ENCODE measurements at places on chromosomes 7 and 10.

DNA sequence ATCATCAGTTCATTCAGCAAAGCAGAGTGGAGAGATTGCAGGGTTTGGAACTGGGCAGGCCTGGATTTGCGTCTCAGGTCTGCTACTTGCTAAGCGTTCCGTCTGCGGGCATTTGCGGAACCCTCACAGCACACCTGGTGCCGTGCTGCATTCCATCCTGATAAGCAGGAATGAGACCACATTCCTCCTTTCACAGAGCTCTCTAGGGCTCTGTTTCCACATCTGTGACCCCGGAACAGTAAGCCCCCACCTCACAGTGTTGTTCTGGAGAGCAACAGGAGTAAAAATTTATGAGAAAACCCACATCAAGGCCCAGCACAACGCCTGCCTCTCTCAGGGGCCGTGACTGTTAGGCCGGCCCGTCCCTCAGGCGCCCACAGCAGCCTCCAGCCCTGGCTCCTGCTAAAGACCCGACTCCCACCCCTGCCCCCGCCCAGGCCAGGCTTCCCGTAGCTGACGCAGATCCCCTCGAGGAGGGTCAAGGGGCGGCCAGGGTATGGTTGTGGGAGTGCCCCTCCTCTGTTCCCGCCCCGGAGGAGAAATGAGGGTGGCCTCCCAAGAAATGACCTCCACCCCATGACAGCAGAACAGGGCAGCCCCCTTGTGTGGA is 128.9 kb downstream of the RGS10 start:
- no peak for DNase-seq

GRCh38 chr10:70109064-70109729 is 23.4 kb downstream of the AIFM2 start:
- DNase-seq, result no peak

DNA sequence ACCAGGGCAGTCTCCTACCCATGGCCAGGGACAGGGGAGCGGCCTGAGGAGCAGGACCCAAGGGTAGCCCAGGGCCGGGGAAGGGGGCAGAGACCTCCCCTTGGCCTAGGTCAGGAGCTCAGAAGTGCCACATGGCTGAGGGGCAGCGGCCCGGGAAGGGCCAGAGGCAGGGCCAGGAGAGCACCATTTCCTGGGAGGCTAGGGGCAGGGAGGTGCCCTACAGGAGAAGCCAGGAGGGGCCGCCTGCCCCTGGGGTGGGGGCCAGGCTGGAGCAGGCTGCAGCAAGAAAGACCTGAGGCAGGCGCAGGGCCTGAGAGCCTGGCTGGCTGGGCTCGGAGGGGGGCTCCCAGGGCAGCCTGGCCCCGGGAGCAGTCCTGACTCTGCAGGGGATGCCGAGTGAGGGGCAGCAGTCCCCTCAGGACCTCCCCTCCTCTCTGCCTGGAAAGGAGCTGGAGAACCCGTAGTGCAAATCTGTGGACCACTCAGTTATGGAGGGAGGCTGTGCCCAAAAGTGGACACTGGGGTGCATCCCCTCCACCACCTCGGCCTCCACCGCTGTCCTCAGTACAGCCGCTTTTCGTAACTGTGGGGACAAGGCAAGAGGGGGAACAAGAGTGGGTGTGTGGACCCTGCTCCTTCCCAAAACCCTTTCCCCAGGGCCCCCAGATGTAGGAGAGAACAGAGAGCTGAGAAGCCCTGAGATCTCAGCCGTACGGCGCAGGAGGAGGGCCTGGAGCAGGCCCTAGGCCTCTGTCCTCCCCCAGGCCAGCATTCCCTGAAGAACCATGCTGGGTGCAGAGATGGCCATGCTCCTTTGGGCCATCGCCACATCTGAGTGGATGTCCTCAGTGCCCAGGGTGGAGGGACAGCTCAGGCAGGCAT is 17.1 kb downstream of the IMPDH1 start:
- no peak for DNase-seq

- DNase-seq, result peak; percentile 20
Measured at GRCh38 chr7:28626624-28627262, 214.4 kb downstream of the CREB5 start.

GRCh38 chr10:1363446-1364121 is 307.4 kb downstream of the WDR37 start:
- DNase-seq, result no peak

- DNase-seq, result no peak
Measured at GRCh38 chr10:34180749-34181148, 634.3 kb downstream of the PARD3 start.

- no peak for DNase-seq
Measured at GRCh38 chr10:34808801-34809745, 6.0 kb downstream of the PARD3 start.

DNA sequence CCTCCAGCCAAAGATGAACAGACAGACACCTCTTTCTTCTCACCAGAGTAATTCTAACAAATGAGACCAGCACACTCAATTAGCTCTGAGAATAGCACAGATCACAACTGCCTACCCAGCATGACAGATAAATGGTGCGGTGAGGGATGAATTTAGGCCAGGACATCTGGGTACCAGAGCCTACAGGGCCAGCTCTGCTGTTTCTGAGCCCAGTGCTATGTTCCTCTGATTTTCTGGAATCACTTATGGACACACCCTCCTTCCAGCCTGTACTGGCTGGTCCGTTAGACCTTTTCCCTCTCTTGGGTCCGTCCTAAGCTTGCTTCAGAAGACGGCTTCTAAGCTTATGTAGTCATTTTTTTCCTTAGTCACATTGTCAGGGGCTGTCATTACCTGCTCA is 73.6 kb downstream of the INSYN2A start:
- DNase-seq, result no peak

- no peak for DNase-seq
Measured at GRCh38 chr7:119988401-119988800, 284.6 kb upstream of the KCND2 start.

GRCh38 chr10:126398924-126399323 is 10.6 kb upstream of the ADAM12 start:
- no peak for DNase-seq

DNA sequence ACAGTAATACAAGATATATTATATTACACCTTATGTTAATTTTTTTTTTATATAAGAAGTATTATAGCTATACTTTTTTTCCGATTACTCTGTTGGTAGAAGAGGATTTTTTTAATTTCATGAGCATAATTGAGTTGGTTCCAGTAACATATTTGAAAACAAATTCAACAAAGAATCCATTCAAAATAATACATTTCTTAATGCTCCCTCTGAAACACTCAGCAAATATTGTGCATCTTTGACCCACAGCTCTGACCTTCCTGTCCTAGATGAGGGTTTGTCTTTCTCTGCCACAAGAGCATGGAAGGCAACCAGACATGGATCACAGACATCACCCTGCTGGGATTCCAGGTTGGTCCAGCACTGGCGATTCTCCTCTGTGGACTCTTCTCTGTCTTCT is at the start of gene OR2A2:
TSS of gene OR2A2 (plus strand) at position 301 of the 400 bp plus-strand sequence. CDS start at position 301, 0 bp downstream.
- DNase-seq, result no peak

DNA sequence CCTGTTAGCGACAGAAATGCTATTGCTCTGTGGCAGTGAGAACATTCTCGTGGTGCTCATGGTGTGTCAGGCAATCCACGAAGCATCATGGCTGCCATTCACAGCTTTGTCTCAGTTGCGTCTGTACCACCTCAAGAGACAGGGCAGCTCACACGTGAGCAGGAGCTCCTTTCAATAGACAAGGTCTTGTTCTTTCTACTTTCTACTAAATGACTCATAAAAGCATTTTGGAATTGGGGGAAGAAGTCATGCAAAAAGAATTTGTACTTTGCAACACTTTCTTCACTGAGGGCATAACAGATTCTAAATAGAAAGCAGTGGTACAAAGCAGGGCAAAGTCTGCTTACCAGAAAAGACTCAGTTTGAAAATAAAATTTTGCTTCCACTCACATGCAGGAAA is 638.5 kb downstream of the PHTF2 start:
- DNase-seq, result no peak

DNA sequence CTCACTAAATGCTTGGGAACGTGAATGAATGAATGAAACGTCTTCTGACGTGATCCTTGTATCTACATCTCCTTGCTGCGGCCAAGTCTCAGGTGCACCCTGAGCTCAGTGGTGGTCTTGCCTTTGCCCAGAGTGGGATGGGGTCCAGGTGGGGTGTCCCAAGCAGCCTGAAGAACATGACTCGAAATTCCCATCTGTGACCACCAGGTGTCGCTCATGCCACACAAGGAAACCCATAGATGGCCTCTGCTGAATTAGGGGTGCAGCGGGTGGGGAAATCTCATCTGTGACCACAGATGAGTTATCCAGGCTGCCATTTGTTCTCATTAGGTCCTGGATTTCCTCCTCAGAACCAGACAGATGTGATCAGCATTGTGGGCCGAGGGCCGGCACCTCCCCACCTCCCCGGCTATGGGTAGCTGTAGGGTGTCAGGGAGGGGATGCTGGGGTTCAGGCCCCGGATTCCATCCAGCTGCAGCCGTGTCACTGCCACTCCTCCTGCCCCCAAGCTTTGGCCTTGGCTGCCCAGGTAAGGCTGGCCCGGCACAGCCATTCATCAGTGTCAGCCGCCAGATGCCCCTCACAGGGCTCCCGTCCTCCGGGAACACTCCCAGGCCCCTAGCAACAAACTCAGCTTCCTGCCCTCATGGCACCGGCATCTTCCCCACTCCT is 21.0 kb upstream of the GNA12 start:
- DNase-seq, result peak; percentile 53

- DNase-seq, result no peak
Measured at GRCh38 chr10:64040781-64041180, 519.6 kb downstream of the REEP3 start.

DNA sequence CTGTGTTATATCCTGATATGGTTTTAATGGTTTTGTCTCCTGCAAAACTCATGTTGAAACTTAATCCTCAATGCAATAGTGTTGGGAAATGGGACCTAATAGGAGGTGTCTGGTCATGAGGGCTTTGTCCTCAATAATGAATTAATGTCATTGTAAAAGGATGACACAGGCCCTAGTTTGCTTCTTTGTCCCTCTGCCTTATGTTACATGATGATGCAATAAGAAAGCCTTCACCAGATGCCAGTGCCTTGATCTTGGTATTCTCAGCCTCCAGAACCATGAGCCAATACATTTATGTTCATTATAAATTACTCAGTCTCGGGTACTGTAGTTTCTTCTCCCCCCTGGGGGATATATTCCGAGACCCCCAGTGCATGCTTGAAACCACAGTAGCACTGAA is 1247.4 kb upstream of the SORCS1 start:
- no peak for DNase-seq

GRCh38 chr7:44460325-44460724 is 30.1 kb downstream of the NUDCD3 start:
- no peak for DNase-seq

All from NCI-H1092 (cell line).